Chondrocyte (in vitro differentiated cells): ENCODE measurements at places on chromosomes 5 and 9.

DNA sequence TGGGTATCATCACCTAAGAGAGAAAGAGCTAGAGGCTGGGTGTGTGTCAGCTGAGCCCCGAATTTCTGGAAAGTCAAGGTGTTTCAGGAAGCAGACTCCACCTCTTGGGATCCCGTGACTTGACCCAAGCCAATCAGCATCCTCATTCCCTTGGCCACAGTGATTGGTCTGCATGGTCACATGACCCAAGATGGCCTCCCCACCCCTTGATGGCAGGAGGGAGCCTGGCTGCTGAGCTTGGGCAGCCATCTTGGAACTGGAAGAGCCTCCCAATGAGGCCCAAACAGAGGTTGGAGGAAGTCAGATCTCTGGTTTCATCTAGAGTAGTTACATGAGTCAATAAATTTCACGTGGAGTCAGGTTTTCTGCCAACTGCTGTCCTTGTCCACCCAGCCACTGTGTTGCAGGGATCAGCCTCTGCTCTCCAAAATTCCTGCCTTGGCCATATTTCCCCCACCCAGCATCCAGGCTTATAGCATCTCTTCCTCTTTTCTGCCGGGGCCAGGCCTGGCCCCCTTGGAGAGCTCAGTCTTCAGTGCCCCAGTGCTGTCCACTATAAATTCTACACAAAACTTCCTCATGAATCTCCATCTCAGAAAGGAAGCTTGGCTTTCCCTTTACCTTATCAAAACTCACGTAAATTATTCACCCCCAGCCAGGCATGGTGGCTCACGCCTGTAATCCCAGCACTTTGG, 17.2 kb upstream of the SUSD3 start:
- DNase-seq, result no peak

DNA sequence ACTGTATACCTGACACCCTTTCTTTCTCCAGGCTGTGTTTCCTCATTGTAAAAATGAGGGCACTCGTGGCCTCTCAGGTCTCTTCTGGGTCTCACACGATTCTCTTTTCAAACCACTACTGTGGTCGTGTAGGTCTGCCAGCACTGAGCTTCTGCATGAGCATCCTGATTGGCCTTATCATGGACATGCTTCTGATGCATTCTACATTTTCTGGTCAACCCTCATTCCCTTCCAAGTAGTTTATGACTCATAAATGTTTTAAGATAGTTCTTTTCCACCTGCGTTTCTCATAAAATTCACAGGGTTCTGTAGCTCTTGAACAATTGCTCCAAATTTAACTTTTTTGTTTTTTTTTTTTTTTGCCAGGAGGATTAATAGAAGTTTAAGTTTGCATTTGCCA, 294.8 kb downstream of the KCTD16 start:
- DNase-seq, result no peak

GRCh38 chr5:37637165-37637845, 202.5 kb downstream of the GDNF start:
- no peak for DNase-seq

GRCh38 chr5:20556115-20556763, 568.2 kb upstream of the CDH18 start:
- no peak for DNase-seq

GRCh38 chr5:67963789-67964519, 251.6 kb upstream of the PIK3R1 start:
- DNase-seq, result no peak

- no peak for DNase-seq
Measured at GRCh38 chr9:89952401-89952800, 347.6 kb downstream of the GADD45G start.

DNA sequence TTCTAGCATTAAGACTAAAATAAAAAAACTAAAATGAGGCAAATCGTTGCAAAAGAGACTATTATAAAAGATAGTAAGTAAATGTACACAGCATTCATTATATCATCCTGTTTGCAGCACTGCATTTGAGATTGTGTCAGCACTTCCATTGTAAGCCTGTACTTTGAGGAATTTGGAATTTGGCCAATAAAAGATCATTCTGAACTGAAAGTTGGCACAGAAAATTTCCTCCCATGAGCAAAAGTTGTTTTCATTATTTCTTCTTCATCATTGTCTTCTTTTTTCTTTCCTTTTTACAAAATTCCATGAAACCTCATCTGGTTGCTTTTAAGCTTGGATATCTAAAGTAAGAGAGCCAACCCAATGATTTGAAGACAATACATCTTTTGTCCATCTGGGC, 199.3 kb upstream of the ADAMTSL1 start:
- DNase-seq, result no peak

DNA sequence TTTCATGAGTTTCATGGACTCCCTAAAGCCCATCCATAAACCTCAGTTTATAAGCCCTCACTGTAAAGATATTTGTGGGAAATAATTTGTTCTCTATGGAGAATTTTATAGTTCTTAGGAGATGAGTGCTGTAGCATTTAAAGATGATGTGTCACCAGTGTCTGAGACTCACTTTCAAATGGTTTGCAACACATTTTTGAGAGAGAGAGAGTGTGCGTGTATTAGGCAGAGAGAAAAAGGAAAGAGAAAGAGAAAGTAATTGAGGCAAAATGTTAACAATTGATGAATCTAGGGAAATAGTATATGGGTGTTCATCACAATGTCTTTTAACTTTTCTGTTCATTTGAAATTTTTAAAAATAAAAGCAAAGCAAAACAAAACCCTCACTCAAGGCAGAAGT, 479.0 kb downstream of the ZSWIM6 start:
- DNase-seq, result no peak

DNA sequence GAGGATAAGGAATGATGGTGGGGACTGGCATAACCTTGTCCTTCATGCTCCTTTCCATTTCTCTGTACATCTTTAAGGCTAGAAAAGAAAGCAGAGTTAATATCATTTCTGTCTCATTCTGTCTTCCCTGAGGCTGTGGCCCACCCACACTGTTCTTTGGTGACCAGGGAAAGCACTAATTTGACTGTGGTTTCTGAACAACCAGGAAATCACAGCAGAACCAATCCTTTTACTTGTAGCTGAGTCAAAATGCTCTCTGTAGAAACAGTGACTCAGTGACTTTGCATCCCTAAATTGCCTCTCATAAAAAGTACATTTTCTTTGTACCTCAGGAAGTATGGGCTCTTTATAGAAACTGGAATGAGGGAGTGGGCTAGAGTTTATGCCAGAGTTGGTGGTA, 28.1 kb downstream of the IL33 start:
- no peak for DNase-seq
